Stimulated activated CD4-positive, alpha-beta T cell treated with anti-CD3 and anti-CD28 coated beads, Interleukin-2, amount 100 ng/mL, for 48 hours (primary cell): ENCODE measurements at places on chromosomes 5 and 9.

- no peak for DNase-seq
Measured at GRCh38 chr5:44267909-44268308, 121.3 kb downstream of the FGF10 start.

DNA sequence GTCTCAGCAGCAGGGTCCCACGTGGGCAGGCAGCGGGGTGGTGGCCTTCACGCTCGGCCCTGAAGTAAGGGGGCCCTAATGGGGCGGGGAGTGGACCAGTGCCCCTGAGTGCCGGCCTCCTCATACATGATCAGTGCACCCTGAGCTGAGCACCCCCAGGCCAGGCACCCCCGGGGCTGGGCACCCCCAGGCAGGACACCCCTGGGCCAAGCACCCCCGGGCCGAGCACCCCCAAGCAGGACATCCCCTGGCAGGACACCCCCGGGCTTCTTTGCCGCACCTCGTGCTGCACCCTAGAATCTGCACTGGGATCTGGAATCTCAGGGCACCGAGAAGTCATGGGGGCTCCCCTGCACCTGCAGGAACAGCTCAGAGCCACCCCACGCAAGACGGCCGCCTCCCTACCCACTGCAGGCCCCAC is 51.4 kb downstream of the EXD3 start:
- no peak for DNase-seq

- DNase-seq, result no peak
Measured at GRCh38 chr5:108257996-108258395, 123.9 kb downstream of the FBXL17 start.

DNA sequence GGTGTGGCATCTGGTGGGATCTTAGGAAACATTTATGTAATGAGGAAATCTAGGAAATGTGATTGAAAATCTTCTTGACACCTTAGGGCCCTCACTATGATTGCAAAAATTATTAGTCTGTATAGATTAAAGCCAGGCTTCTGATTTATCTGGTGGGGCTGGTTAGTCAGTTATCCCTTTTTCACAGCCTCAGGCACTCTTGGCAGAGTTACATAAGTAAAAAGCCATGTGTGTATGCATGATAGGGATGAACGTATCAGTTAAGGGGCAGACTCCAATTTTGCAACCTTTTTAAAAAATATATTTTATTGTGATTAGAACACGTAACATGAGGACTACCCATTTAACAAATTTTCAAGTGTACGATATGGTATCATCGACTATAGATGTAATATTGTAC is 30.6 kb upstream of the RAB14 start:
- no peak for DNase-seq

DNA sequence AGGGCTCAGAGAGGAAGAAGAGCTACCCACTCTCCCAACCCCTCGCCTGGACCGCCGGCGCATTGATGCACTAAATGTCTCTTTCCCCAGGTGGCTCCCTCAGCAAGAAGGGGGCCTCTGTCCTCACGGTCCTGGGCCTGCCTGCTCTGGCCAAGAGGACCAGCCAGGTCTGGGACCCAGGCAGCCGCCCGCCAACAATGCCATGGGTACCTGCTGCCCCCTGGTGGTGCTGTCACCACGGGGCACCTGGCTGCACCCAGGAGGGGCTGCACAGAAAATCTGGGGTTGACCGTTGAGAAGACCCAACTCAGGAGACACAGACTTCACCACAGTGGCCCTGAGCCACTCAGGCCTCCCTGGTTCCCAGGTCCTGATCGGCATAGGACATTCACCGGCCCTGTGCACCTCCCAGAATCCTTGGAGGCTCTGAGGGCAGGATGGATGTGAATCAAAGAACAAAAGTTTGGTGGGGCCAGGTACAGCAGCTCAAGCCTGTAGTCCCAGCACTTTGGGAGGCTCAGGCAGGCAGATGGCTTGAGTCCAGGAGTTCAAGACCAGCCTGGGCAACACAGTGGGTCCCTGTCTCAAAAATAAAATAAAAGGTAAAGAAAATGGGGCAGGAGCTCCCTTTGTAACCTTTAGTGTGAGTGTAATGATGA is 2.4 kb upstream of the VAV2 start:
- DNase-seq, result peak; percentile 79

DNA sequence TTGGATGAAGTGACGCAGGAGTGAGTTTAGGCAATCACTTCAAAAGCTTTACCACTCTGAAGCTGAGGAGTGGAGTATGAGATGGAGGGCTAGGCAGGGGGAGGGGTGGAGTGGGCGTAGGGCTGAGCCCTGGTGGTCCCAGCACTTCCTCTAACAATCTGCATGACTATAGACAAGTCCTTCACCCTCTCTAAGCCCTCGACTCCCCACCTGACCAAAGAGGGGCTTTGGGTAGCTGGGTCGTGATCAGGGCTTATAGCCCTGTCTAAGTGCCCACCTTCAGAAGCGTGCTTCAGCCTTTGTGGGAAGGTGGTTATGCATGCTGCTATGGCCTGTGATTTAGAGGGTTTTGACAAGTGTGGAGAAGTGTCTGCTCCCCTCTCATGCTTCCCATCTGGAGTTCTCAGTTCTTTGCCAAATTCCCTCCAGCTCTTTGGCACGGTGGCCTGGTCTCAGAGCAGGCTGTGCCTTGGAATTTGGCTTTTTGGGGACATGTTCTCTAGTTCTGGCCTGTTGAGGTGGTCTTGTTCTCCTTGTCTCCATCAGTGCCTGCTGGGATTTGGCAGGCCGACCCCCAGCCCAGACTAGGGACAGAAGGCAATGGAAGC is 53.0 kb downstream of the ACTBL2 start:
- no peak for DNase-seq

DNA sequence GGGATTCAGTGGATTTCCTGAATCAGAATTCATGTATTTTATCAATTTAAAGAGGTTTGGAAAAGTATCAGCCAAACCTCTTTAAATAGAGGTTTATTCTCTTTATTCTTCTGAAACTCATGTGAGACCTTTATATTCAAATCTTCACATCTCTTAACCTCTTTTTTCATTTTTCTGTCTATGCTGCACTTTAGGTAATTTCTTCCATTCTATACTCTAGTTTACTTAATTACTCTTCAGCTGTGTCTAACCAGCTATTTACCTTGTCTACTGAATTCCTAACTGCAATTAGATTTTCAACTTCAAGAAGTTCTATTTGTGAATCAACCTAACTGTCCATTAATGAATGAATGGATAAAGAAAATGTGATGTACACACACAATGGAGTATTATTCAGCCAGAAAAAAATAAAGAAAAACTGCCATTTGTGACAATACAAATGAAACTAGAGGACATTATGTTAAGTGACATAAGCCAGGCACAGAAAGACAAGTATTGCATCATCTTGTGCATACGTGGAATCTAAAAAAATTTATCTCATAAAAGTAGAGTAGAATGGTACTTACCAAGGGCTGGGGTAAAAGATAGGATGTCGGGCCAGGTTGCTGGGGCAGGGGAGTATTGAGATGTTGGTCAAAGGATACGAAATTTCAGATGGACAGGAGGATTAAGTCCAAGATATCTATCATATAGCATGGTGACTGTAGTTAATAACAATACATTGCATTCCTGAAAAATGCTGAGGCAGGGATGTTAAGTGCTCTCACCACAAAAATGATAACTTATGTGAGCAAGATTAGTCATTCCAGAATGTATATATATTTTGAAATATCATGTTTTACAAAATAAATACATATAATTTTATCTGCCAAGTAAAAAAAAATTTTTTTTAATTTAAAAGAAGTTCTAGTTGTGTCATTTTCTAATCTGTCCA is 129.5 kb upstream of the LRRTM2 start:
- DNase-seq, result no peak

GRCh38 chr5:116574367-116575325 is at the start of gene SEMA6A:
TSS of gene SEMA6A (minus strand) at chr5:116574823. CDS start at chr5:116504944, 69,879 bp downstream.
- peak; percentile 67 for DNase-seq

- DNase-seq, result no peak
Measured at GRCh38 chr5:149060325-149060724, 2.5 kb downstream of the SH3TC2 start.

- no peak for DNase-seq
Measured at GRCh38 chr9:75197561-75197960, 109.2 kb downstream of the OSTF1 start.
